ENCODE measurements at places on chromosomes 7 and 10. TPM values are rescaled to one million over a fixed set of nuclear protein-coding genes. Genes with fewer than 3 reads are reported as not detected.

DNA sequence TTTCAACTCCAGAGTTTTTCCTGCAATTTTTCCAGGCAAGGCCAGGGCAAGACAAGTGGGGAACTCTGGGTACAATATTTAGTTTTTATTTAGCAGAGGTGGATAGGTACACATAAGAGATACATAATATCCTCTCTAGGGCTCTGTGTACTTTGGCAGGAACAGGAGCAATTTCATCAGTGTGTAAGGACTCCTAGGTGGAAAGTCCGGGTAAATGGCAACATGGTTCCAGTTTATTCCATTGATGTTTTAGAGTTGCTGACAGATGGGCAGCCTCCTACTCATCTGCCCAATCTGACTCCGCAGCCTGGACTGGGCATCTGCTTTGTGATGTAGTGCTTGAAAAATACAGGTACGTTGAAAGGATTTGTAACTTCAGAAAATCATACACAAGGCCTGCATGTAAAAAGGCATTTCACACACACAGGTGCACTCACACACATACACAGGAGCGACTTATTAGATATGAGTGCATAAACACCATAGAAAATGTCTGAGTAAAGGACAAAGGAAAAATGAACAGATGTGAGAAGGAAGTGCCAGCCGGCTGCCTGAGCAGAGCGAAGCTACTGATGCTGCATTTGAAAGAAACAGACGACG, 5.7 kb downstream of the PON1 start:
- no peak for DNase-seq

- no peak for DNase-seq
Measured at GRCh38 chr10:35452847-35453246, 116.5 kb downstream of the CCNY start.

GRCh38 chr10:69974551-69975155, 78.0 kb upstream of the MACROH2A2 start:
- DNase-seq, result peak; percentile 77

GRCh38 chr7:94067506-94067905, 63.4 kb upstream of the BET1 start:
- DNase-seq, result no peak

DNA sequence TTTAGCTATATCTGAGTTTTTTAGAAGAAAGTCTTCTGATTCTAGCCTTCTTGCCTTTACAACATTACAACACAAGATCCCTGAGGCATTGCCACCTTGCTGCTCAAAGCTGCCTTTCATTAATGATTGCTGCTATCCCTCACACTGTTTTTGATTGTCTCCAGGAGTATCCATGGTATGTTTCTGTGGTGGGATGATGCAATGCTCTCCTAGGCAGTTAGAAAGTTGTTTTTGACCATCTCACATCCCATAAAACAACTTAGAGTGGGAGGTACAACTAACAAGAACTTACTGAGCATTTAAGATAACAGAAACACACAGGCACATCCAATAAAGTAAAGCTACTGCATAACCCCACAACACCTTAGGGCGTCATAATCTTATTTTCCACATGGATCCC, 1156.0 kb upstream of the LRRTM3 start:
- no peak for DNase-seq

GRCh38 chr10:9209105-9209798, 1154.8 kb downstream of the GATA3 start:
- peak; percentile 15 for DNase-seq

- peak; percentile 100 for DNase-seq
Measured at GRCh38 chr7:90816511-90817142, 220.5 kb downstream of the CDK14 start.

- peak; percentile 96 for DNase-seq
Measured at GRCh38 chr10:13978533-13979115, 352.1 kb downstream of the FRMD4A start.

- no peak for DNase-seq
Measured at GRCh38 chr10:95414016-95414830, 123.4 kb upstream of the PDLIM1 start.

DNA sequence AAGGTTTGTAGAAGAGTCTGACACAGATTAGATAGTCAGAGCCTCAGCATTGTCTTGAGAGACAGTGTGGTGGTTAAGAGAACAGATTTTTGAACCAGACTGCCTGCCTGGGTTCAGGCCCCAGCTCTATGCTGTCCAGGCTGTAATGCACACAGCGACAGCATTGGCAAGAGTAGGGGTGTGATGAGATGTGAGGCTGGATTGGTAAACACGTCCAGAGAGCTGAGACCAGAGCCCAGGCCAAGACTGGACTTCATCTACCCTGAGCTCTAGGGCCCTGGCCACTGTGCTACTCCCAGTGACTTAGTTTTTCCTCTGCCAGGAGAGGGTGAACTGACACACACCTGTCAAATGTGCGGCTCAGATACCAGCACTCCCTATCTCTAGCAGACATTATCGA, 360.4 kb downstream of the RPS24 start:
- DNase-seq, result no peak

- peak; percentile 46 for DNase-seq
Measured at GRCh38 chr10:49446031-49446430, 50.1 kb upstream of the DRGX start.

DNA sequence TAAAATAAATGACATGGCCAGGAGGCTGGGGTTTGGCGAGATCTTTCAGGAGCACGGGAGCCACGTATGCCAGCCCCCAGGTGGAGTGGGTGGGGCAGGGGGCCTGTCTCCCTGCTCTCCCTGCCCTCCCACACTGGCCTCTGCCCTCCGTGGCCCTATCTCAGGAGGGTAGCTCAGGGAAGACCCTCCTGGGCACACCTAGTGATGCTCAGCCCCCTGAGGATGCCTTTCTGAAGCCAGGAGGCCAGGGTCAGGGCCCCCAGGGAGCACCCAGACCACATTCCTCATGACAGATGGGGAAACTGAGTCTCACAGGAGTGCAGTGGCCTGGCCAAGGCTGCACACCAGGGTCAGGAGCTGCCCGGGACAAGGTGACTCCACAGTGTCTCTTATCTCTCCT, 223.4 kb downstream of the ELFN1 start:
- no peak for DNase-seq

GRCh38 chr7:41328131-41328530, 374.8 kb downstream of the INHBA start:
- no peak for DNase-seq

- no peak for DNase-seq
Measured at GRCh38 chr7:113083132-113083815, 3.4 kb downstream of the GPR85 start.

- DNase-seq, result no peak
Measured at GRCh38 chr7:119949053-119949452, 323.9 kb upstream of the KCND2 start.

- no peak for DNase-seq
Measured at GRCh38 chr10:9299966-9300365, 1245.5 kb downstream of the GATA3 start.

The FEZF1 gene
- total RNA-seq, result 0.61 TPM

The NPY4R2 gene
- total RNA-seq, result not detected

The CALD1 gene
- 1,872 TPM for total RNA-seq

The JMJD1C gene
- 55.4 TPM for total RNA-seq

The GDF2 gene
- not detected for total RNA-seq

The GPER1 gene
- 13.7 TPM for total RNA-seq

The PNLIPRP3 gene
- total RNA-seq, result not detected
